ENCODE measurements at places on chromosomes 4 and X. TPM values are rescaled to one million over a fixed set of nuclear protein-coding genes. Genes with fewer than 3 reads are reported as not detected.

DNA sequence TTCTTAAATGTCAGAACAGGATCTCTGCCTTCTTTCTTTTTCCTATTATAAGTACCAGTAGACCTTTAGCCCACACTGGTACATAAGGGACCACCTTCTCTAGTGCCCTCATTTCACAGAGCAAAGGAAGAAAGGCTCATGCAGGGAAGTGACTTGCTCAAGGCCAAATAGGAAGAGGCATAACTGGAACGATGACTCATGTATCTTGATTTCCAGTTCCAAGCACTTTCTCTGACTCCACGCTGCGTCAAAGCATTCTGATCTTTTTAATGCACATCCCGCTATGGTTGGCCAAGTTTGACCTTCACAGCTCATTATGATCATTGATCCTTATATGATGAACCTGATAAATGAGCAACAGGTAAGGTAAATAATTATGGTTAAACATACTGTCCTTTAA lies 542.0 kb downstream of the GBA3 start:
- DNase-seq: no peak

GRCh38 chrX:153061732-153062131 lies 5.5 kb downstream of the PNMA3 start:
- DNase-seq: no peak

The GYPE gene
- 1.9 TPM for total RNA-seq

The DCLK2 gene
- not detected for total RNA-seq

DNA sequence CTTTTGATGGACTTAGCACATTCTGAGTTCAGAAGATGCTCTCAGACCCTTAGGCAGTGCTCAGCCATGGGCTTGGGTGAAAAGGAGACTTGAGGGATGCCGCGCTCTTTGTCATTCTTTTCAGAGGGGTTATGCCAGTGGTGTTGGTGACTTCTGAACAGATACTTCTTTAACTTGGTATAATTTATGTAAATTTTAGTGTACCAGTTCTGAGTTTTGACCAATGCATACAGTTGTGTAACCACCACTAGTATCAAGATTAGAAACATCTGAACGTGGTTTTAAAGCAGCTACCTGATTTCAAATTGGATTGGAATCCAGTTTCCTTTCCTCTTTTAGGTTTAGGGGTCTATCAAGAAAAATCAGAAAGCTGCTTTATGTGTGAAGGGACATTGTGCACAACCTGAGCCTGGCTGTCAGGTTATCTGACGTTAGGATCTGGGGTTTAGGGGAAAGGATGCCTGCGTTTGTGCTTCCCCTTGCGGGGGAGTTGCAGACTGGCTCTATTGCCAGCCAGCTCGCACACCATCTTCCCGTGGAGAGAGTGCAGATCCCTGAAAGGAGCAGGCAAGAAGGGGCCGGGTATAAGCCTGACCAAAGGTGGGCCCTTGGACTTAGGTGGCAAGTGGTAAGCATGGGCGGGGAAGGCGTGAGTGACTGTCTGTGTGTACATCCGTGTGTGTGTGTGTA lies 19.0 kb downstream of the SMS start:
- DNase-seq: no peak

DNA sequence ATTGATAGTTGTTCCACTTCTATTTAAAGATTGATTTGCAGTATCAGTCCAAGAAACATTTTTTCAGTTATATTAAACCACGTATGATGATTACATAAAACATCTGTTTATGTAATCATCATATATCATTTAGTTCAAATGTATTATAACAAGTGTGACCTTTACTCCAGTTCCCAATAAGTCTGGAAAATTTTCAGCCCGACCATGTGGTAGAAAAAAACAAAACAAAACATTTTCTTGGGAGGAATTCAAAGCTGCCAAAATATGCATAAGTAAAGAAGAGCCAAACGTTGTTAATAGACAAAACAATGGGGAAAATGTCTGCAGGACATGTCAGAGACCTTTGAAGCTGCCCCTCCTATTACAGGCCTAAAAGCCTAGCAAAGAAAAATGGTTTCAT lies 709.1 kb downstream of the FAT4 start:
- DNase-seq: no peak

DNA sequence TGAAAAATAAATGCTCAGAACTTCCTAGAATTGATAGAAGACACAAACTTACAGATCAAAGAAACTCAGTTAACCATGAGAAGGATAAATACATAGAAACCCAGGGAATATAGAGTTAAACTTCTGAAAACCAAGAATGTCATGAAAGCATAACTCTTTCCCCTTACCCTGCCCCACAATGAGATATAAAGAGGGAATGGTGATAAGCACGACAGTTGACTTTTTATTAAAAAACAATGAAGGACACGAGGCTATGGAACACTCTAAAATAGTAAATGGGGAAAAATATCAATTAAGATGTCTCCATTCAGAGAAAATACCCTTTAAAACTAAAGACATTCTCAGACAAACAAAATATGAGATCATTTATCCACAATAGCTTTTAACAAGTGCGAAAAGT lies 154.7 kb downstream of the ANTXR2 start:
- no peak for DNase-seq

The MAGEB10 gene
- total RNA-seq: not detected

The TSPAN7 gene
- total RNA-seq: 0.28 TPM

The BEX2 gene
- 18.1 TPM for total RNA-seq

DNA sequence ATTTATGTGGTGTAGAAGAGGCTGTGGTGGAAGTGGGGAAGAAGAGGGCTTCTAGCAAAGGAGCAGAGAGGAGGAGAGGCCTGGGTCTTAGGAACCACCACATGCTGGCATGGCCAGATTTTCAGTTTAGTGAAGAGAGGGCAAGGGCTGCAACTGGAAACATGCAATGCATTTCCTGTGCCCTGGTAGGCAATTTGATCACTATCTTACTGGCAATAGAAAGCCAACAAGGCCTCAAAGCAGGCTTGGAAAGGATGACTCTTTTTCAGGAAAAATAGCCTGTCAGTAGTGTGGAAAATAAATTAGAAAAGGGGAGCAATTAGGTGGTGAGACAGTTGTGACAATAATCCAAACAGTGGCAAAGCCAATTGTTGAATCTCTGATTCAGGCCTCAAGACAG lies 501.9 kb upstream of the ZFP42 start:
- no peak for DNase-seq

The RPA4 gene
- total RNA-seq: not detected

GRCh38 chrX:8988446-8988845 lies 45.5 kb downstream of the FAM9B start:
- DNase-seq: no peak

GRCh38 chrX:75132672-75133071 lies 23.4 kb downstream of the ABCB7 start:
- DNase-seq: no peak

Data from activated naive CD8-positive, alpha-beta T cell treated with anti-CD3 and anti-CD28 coated beads for 36 hours (primary cell).